HFF-Myc (cell line): ENCODE measurements at places on chromosomes 12 and 14.

DNA sequence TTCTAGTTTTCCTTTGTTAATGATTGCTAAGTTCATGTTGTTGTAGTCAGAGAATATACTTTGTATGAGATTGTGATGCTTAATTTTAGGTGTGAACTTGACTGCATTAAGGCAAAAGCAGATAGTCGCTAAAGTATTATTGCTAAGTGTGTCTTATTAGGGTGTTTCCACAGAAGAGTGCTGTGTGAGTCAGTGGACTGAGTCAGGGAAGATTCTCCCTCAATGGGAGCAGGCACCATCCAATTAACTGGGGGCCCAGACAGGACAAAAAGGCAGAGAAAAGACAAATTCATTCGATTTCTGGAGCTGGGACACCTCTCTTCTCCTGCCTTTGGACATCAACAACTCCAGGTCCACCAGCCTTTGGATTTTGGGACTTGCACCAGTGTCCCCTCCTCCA is 48.5 kb downstream of the BAZ1A start:
- DNase-seq, result no peak

DNA sequence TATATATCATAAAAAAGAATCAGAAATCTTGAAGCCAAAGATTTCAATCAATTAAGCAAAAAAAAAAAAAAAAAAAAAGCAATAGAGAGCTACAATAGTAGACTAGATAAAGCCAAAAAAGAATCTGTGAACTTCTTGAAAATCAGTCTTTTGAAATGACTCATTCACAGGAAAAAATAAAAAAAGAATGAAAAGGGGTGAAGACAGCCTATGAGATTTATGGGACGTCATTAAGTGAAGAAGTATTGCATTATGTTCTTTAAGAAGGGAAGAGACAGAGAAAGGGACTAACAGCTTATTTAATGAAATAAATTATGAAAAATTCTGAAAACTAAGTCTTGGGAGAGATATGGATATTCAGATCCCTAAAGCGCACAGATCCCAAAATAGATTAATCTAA is 103.8 kb downstream of the ACSS3 start:
- DNase-seq, result no peak

- no peak for DNase-seq
Observed at GRCh38 chr12:26831951-26832821, 808 bp downstream of the ITPR2 start.

GRCh38 chr12:50101663-50102062 is 2.1 kb upstream of the GPD1 start:
- DNase-seq, result no peak

GRCh38 chr14:20198991-20199390 is 8.3 kb downstream of the OR11G2 start:
- no peak for DNase-seq

GRCh38 chr12:25423355-25424050 is 129.6 kb downstream of the LMNTD1 start:
- DNase-seq, result no peak

- DNase-seq, result no peak
Observed at GRCh38 chr14:72480464-72481243, 413.2 kb downstream of the DPF3 start.

GRCh38 chr12:93137656-93138612 is 208.8 kb upstream of the EEA1 start:
- peak; percentile 83 for DNase-seq

DNA sequence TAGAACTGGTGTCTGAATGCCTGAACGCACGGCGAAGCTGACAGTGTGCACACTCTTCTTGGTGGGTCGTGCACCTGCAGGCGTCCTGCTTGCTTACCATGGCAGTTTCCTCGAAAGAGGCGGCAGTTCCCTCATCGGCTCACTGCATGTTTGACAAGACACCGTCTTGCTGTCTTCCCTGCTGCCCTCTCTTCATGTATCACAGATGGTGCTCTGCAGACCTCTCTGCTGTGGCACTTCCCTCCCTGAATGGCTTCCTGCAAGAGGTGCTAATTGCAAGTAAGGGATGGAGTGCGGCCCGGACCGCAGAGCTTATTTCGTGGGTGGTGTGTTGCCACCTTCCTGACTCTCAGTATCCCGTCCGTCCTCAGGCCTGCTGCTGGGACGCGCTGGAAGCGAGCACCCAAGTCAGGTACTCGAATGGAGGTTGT is 156.7 kb upstream of the RTL1 start:
- no peak for DNase-seq

DNA sequence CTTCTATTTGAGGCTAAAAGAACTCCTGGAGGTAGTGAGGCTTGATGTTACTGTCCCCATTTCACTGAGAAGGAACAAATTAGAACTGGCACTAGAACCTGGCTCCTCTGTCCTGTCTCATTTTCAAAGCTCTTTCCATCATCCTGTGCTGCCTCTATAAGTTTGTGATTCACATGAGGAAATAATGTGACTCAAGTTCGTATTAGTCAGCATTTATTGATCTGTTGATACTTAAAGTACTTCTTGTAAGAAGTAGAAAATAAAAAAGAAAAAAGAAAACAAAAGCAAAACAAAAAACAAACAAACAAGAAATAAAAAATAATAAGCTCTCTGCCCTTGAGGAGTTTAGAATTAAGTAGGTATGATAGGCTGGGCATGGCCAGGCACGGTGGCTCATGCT is 2.3 kb upstream of the ESPL1 start:
- no peak for DNase-seq

DNA sequence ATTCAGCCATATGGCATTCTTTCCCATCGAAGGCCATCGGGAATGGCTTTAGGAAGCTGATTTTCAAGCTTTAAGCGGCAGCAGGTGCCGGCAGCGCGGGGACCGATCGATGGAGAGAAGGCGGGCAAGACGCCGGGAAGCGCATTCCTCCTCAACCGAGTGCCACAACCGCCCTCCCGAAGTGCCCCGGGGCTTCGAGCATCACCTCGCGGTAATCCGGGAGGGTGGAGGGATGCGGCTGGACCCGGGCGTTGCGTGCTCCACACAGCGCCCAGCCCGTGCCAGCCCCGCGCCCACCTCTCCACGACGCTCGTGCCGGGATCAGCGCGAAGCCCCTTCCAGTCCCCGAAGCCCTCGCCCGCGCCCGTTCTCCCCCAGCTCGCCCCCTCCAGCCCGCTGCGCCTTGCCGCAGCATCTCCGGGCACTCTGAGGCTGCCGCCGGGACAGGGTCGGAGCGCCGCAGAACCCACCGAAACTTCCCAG is 3.2 kb downstream of the USP44 start:
- DNase-seq, result no peak

DNA sequence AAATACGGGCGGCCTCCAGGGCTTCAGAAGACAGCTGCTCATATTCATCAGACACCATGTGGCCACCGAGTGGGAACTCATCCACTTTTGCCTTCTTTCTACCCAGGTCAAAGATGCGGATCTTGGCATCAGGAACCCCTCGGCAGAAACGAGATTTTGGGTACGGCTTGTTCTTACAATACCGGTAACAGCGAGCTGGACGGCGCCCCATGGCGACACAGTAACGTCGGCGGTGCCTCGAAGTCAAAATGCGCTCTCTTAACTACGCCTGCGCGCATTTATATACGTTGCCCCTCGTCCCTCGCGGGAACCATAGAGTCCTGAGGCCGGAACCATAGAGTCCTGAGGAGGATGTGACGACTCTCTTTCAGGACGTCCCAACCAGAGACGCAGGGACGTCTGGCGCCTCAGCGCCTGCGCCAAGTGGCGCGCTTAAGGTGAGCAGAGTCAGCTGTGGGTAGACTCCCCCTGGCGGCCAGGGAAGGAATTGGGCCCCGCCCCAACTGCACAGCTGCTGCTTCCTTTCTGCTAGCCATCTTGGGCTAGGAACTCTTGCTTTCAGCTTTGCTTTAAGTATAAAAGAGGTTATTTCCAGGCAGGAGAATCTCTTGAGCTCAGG is at the start of gene RPL10L:
TSS of gene RPL10L (minus strand) at position 256 of the 619 bp plus-strand sequence. CDS start at position 211, 45 bp downstream.
- DNase-seq, result no peak

DNA sequence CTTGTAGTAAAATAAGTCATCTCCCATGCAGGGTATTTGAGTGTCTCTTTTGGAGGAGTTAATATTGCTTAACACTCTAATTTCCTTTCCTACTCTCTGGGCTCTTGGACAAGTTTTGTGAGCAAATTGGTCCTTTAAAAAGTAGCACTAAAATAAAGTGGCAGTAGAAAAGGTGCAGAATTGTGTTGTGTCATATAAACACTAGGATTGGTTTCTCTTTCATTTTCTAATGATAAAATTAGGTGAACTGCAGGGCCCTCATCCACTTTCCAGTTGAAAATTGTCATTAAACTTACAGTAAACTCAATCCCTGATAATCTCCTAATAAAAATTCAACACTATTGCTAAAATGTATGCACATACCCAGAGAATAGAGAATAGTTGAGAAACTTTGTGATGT is 42.6 kb upstream of the REP15 start:
- no peak for DNase-seq

DNA sequence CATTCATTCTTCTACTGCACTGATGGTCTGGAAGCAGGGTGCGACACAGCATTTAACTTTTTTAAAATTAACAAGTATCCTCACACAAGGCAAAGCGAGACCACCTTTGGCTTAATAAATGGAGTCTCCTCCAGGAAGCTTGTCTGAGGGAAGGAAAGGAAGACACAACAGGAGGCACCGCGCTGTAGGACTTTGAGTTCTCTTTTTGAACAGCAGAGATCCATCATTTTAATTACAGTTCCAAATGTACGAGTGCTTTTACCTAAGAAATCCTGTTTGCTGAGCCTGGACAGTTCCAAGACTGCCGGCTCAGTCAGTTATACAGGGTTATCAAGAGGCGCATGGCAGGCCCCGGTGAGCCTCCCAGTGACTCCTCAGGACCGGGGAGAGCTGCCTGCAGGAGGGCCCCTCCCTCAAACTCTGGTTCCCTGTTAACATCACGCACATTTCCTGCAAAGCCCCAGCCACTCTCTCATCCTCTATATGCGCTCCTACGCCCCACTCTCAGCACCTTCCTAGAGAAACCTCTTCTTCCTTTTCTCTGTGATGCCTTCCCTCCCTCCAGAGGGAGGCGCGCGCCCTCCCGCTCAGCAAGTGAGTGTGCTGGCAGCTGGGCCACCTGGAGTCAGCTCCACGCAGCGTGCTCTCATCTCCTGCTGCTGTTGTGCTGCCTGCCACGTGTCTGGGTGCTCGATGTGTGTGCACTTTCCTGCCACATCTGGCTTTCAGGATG is 46.1 kb downstream of the STX2 start:
- DNase-seq, result no peak

DNA sequence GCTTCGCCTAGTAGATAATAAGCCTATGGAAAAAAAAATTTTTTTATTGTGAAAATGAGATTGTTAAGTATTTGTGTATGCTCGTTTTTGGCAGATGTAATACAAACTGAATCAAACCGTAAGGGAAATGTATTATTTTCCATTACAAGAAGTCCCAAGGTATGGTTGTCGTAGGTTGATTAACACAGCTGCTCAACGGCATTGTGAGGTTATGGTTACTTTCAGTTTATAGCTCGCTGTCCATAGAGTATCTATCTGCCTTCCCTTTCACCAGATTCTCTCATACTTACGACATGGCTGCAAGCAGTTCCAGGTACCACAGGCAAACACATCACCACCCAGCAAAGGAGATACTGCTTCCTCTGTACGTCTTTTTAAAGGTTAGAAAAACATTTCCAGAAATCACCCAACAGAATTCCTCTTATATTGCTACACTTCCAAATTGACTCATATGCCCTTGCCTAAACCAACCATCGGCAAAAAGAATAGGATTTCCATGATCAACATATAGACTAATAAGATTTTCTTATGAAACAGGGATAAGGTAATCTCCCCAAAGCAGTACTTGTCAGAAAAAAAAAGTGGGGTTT is 338.6 kb downstream of the SYT1 start:
- no peak for DNase-seq

DNA sequence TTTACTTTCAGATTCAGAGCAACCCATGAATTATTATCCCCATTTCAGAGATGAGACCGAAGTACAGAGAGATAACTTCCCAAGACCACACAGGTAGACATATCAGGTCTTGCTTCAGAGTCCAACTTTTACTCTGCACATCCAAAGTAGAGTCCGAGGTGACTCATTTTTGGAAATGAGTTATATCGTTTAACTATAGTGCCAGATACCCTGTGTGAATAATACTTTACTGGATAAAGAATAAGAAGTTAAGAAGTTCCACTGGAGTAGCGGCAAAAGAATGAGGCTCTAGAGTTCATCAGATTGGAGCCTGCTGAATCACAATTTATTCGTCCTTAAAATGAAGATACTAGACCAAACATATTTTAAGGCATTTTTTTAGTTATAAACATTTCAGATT is 124.7 kb downstream of the EPS8 start:
- no peak for DNase-seq

- no peak for DNase-seq
Observed at GRCh38 chr12:105030820-105031807, 45.0 kb downstream of the NOPCHAP1 start.

GRCh38 chr12:96989916-96990315 is 82.9 kb downstream of the NEDD1 start:
- DNase-seq, result no peak

DNA sequence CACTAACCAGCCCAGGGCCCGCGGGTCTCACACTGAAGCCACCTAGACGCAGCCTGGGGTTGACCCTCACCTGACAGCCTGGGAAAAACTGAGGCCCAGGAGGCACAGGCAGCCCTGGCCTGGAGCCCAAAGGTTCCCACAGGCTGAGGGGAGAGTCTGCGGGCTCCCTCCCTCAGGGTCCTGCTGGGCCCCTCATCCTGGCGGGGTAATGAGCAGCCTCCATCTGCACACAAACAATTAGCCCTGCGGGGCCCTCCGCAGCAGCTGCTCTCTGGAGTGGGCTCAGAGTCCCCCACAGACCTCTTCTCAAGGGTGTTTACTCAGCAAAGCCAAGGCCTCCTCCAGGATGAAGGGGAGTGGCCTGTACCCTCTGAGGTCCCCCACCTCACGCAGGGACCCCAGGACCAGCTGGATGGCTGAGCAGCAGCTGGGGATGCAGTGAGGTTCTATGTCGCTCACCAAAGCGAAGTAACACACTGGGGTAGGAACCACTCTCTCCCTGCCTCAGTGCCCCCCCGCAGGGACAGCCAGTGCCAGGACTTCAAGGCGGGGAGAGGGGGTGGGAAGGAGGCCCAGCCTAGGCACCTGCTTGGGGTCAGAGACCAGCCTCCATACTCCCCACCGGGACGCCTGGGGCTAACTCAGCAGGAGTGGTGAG is 7.3 kb downstream of the AKT1 start:
- no peak for DNase-seq

GRCh38 chr12:113987261-113988063 is 21.3 kb upstream of the RBM19 start:
- no peak for DNase-seq

- DNase-seq, result no peak
Observed at GRCh38 chr12:130433411-130433810, 95.7 kb downstream of the PIWIL1 start.

- no peak for DNase-seq
Observed at GRCh38 chr14:33014710-33015109, 76.0 kb downstream of the NPAS3 start.

DNA sequence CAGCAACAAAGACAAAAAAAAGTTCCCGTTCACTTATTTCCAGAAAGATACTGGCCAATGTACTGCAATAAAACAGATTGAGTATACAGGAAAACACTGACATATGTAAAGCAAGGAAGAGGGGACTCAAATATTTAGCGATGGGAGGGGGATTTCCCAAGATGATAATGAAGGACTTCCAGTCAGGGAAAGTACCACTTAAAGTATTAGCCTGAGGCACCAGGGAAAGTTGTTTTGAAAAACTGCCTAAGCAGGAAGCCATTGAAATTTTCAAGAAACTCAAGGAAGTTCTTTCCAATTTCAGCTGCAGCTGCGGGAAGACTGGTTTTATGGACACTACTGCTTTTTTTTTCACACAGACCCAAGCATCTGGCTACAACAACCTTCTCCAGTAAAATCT is 1007.4 kb upstream of the NOVA1 start:
- DNase-seq, result no peak

- no peak for DNase-seq
Observed at GRCh38 chr12:85179680-85180270, 100.2 kb upstream of the ALX1 start.
